ENCODE measurements at places on chromosomes 2 and 18.
A peak's percentile ranks its signal among the peaks of the same experiment; 100 is the strongest.

DNA sequence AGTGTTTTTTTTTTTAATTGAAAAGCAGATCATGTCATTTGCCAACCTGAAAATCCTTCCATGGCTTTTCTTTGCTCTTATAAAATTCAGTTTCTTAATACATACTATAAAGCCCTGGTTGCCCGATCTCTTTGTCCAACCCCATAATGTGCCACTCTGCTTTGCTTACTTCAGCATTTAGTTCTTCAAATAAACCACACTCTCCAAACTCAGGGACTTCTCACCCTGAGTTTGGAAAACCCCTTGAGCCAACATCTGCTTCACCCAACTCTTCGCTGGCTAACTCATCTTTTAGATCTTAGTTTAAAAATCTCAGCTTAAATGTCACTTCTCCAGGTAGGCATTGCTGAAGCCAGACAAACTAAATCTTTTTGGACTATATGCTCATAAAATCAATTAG is 1.3 kb upstream of the STAT1 start:
- H3K27ac ChIP-seq, result no peak overlapping the region
- peaks cover 1% of the 10 kb centered on the region for H3K36me3 ChIP-seq

GRCh38 chr2:68018727-68019126 is 44.1 kb downstream of the C1D start:
- no peaks in the 10 kb centered on the region for H3K27me3 ChIP-seq
- no peaks in the 10 kb centered on the region for H3K4me1 ChIP-seq
- no peak overlapping the region for H3K4me3 ChIP-seq
- H3K36me3 ChIP-seq, result no peaks in the 10 kb centered on the region
- no peak overlapping the region for H3K27ac ChIP-seq

GRCh38 chr18:47795434-47795814 is 135.0 kb downstream of the SMAD2 start:
- no peak overlapping the region for H3K4me3 ChIP-seq
- DNase-seq, result no peak
- no peak overlapping the region for H3K27ac ChIP-seq
- H3K36me3 ChIP-seq, result no peaks in the 10 kb centered on the region
- H3K4me1 ChIP-seq, result no peaks in the 10 kb centered on the region
- peaks cover 14% of the 10 kb centered on the region for H3K27me3 ChIP-seq

- H3K4me1 ChIP-seq, result peaks cover 34% of the 10 kb centered on the region
- no peak overlapping the region for H3K27ac ChIP-seq
These were observed 3.9 kb upstream of the NPPC start for GRCh38 chr2:231929961-231930592.

DNA sequence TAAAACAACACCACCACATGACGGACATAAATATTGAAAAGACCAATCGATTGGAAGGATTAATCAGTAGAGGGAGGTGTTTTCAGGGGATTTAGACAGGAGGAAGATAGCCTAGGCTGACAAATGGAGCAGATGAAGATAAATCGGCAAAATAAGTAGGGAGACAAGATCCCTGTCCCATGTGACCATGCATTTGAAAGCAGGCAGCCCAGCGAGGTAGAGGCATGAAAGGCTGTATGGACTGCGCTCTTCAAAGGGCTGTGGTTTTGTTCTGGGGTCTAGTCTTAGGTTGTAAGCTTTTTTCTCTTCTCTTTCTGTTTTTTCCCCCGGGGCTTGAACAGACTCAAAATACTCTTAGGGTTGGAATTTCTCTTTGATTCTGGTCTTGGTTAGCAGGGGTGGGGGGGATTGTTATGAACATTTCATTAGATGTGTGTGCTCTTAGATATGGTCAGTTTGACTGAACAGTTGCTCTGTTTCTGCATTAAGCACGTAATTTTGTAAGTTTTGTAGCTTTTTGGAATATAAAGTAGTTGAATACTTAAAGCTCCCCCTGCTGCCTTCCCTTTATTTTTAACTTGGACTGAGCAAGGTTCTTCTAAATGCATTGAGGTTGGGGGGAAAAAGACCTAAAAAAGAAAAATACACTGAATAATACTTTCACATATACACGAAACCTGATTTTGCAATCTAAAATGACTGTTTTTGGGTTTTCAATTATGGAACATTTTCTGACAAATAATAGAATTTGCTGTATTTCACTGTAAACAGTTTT is 32.2 kb downstream of the ZNF532 start:
- peak overlapping the region; percentile 86 for H3K27ac ChIP-seq
- no peaks in the 10 kb centered on the region for H3K27me3 ChIP-seq
- H3K36me3 ChIP-seq, result peaks cover 4% of the 10 kb centered on the region
- DNase-seq, result peak; percentile 36

GRCh38 chr2:224098481-224099230 is 59.6 kb upstream of the SERPINE2 start:
- no peak for DNase-seq
- no peaks in the 10 kb centered on the region for H3K27me3 ChIP-seq
- no peak overlapping the region for H3K4me3 ChIP-seq
- no peaks in the 10 kb centered on the region for H3K36me3 ChIP-seq
- H3K4me1 ChIP-seq, result no peaks in the 10 kb centered on the region

DNA sequence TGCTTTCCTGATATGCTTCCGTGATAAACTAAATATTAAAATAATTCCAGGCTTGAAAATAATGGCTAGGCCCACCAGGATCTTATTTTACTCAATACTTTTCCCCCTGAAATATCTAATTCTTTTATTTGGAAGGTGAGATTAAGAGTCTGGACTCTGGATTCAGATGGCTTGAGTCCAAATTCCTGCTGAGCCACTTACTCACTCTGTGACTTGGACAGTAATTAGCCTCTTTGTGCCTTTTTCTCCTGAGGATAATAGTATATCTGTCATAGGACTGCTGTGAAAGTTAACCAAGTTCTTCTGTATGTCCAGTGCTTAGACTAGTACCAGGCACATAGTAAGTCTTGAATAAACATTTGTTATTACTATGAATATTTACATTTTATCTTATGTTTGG is 127.3 kb upstream of the ERBB4 start:
- DNase-seq, result no peak
- no peaks in the 10 kb centered on the region for H3K36me3 ChIP-seq
- no peaks in the 10 kb centered on the region for H3K4me1 ChIP-seq
- no peak overlapping the region for H3K4me3 ChIP-seq
- no peaks in the 10 kb centered on the region for H3K27me3 ChIP-seq
- H3K27ac ChIP-seq, result no peak overlapping the region

DNA sequence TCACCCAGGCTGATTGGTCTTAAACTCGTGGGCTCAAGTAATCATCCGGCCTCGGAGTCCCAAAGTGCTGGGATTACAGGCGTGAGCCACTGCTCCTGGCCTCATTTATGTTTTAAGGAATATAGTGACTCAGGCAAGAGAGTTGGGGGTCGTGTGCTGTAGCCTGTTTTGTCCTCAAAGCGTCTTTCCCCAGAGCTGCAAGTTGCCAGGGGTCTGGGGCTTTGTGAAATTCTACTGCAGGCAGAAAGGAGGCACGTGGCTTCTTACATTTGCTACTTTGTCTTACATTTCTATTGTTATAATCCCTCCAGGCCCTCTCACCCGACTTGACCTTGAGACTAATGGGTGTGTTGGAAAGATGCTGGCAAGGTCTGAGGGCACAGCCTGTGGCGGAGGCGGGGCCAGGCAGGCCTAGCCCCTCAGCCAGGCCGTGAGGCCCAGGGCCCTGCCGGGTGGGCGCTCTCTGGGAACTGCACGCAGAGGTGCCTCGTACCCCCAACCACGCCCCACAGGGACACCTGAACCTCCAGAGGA is 85.8 kb upstream of the NDUFV2 start:
- H3K27ac ChIP-seq, result no peak overlapping the region
- H3K27me3 ChIP-seq, result no peaks in the 10 kb centered on the region
- H3K4me1 ChIP-seq, result peaks cover 8% of the 10 kb centered on the region
- no peaks in the 10 kb centered on the region for H3K36me3 ChIP-seq

DNA sequence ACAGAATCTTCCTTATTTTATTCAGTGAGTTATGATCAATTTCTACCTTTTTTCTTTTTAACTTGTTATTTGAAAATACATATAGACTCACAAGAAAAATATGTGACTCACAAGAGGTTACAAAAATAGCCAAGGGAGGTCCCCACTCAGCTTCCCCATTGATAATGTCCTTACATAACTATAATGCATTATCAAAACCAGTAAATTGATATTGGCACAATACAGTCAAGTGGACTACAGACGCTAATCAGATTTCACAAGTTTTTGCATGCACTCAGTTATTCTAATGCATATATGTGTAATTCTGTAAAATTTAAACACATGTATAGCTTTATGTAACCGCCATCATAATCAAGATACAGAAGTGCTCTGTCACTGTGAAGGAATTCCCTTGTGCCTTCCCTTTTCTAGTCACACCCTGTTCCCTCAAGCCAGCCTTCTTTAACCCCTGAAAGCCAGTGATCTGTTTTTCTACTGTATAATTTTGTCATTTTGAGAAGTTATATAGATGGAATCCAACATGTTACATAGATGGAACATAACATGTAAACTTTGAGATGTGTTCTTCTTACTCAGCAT is 118.4 kb downstream of the ALMS1 start:
- H3K4me3 ChIP-seq, result no peak overlapping the region
- H3K36me3 ChIP-seq, result no peaks in the 10 kb centered on the region
- H3K27me3 ChIP-seq, result no peaks in the 10 kb centered on the region
- no peak for DNase-seq
- H3K27ac ChIP-seq, result no peak overlapping the region

- H3K36me3 ChIP-seq, result no peaks in the 10 kb centered on the region
- no peaks in the 10 kb centered on the region for H3K4me1 ChIP-seq
- H3K27ac ChIP-seq, result no peak overlapping the region
- no peak overlapping the region for H3K4me3 ChIP-seq
These were observed 271.6 kb upstream of the MGAT5 start for GRCh38 chr2:133982256-133982655.

- DNase-seq, result no peak
- H3K27ac ChIP-seq, result no peak overlapping the region
- no peaks in the 10 kb centered on the region for H3K4me1 ChIP-seq
- H3K4me3 ChIP-seq, result no peak overlapping the region
- H3K36me3 ChIP-seq, result no peaks in the 10 kb centered on the region
These were observed 42.1 kb downstream of the BOD1L2 start for GRCh38 chr18:57188851-57189557.

DNA sequence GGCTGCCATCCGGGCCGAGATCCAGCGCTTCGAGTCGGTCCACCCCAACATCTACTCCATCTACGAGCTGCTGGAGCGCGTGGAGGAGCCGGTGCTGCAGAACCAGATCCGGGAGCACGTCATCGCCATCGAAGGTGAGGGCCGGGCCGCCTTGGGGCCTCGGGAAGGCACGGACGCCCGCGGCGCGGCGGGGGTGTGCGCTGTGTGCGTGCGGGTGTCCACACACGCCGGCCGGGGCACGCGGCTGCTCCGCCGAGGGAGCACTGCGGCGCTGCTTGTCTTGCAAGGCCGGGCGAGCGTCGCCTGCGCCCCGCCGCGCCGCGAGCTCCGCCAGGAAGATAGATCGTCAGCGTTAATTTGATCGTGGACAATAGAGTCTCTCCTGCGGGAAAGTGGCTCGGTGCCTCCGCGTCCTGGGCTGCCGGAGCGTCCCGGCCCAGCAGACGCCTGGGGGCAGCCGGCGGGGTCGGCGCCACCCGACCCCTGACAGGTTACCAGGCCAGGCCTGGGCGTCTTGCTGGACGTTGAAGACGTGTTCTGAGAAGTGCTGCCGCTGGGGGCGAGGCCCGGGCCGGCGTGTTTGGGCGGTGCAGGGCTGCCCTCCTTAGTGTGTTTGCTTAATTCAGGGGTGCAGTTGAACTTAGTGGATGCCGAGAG is 1.0 kb downstream of the AGAP1 start:
- no peak for DNase-seq
- no peaks in the 10 kb centered on the region for H3K27me3 ChIP-seq
- H3K36me3 ChIP-seq, result no peaks in the 10 kb centered on the region

- no peaks in the 10 kb centered on the region for H3K27me3 ChIP-seq
- H3K4me1 ChIP-seq, result no peaks in the 10 kb centered on the region
- no peak overlapping the region for H3K4me3 ChIP-seq
- no peaks in the 10 kb centered on the region for H3K36me3 ChIP-seq
- H3K27ac ChIP-seq, result no peak overlapping the region
- DNase-seq, result no peak
These were observed 1080.2 kb downstream of the SUCLG1 start for GRCh38 chr2:83378921-83379320.

GRCh38 chr2:8837795-8838140 is 355 bp upstream of the KIDINS220 start:
- DNase-seq, result no peak
- H3K27ac ChIP-seq, result no peak overlapping the region
- no peaks in the 10 kb centered on the region for H3K36me3 ChIP-seq
- H3K27me3 ChIP-seq, result no peaks in the 10 kb centered on the region
- H3K4me3 ChIP-seq, result peak overlapping the region; percentile 77

- no peak for DNase-seq
- peaks cover 7% of the 10 kb centered on the region for H3K36me3 ChIP-seq
- no peaks in the 10 kb centered on the region for H3K27me3 ChIP-seq
- H3K4me1 ChIP-seq, result peaks cover 3% of the 10 kb centered on the region
- H3K4me3 ChIP-seq, result no peak overlapping the region
These were observed 151.9 kb downstream of the HAUS1 start for GRCh38 chr18:46256078-46256477.

GRCh38 chr2:140624200-140624599 is 1506.6 kb downstream of the LRP1B start:
- no peaks in the 10 kb centered on the region for H3K4me1 ChIP-seq
- no peak overlapping the region for H3K4me3 ChIP-seq
- no peaks in the 10 kb centered on the region for H3K36me3 ChIP-seq
- H3K27ac ChIP-seq, result no peak overlapping the region
- no peak for DNase-seq
- no peaks in the 10 kb centered on the region for H3K27me3 ChIP-seq

DNA sequence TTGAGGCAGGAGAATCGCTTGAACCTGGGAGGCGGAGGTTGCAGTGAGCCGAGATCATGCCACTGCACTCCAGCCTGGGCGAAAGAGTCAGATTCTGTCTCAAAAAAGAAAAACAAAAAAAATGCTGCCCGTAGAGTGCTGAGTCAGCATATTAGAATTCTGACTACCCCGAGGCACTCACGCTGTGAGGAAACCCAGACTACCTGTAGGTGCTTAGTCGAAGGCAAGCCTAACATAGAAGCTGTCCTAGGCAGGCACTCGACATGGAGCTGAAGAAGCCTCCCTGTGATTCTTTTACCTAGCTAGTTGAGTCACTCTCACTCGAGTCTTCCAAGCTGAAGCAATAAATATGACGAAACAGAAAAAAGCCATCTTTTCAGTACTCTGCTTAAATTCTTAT is 1323.2 kb upstream of the DDX18 start:
- no peak for DNase-seq
- H3K4me3 ChIP-seq, result no peak overlapping the region
- H3K4me1 ChIP-seq, result no peaks in the 10 kb centered on the region
- no peak overlapping the region for H3K27ac ChIP-seq
- no peaks in the 10 kb centered on the region for H3K36me3 ChIP-seq

DNA sequence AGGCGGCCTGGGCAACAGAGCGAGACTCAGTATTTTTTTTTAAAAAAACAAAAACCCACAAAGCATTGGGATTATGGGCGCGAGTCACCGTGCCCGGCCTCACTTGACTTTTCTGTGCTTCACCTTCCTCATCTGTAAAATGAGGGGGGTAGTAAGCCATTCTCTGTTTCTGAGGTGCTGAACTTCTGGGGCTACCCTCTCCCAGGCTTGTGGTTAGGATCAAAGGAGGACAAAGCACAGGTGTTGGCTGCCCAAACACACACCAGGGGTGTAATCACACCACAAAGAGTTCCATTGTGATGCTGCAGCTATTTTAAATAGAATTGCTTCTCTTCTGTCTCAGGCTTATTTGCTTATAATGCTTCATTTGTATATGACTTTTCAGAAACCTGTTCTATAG is 35.8 kb upstream of the INHBB start:
- H3K4me3 ChIP-seq, result no peak overlapping the region
- DNase-seq, result no peak
- H3K36me3 ChIP-seq, result peaks cover 2% of the 10 kb centered on the region
- no peak overlapping the region for H3K27ac ChIP-seq
- peaks cover 15% of the 10 kb centered on the region for H3K4me1 ChIP-seq

- peaks cover 61% of the 10 kb centered on the region for H3K4me1 ChIP-seq
- H3K4me3 ChIP-seq, result peak overlapping the region; percentile 7
- H3K27ac ChIP-seq, result peak overlapping the region; percentile 66
- H3K27me3 ChIP-seq, result no peaks in the 10 kb centered on the region
- H3K36me3 ChIP-seq, result no peaks in the 10 kb centered on the region
These were observed 286.0 kb downstream of the LPIN1 start for GRCh38 chr2:12032398-12032797.
